ENCODE measurements at places on chromosomes 13 and 19.

DNA sequence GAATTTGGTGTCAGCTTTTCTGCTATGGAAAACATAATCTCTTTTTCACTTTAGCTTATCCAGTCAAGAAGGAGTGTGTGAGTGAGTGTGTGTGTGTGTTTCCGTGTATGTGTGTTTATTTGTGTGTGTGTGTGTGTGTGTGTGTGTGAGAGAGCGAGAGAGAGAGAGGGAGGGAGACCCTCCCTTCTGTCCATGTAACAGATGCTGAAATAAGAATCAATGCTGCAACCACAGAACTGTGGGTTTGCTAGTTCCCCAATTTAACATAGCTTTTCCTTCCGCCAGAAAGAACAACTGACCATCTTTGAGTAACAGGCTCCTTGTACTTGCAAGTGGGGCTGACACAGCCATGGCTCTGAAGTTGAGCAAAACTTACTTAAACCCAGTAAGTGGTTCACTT is 5.2 kb downstream of the LCP1 start:
- DNase-seq = no peak

- DNase-seq = no peak
Observed at GRCh38 chr19:10422046-10422461, 1.7 kb downstream of the PDE4A start.

DNA sequence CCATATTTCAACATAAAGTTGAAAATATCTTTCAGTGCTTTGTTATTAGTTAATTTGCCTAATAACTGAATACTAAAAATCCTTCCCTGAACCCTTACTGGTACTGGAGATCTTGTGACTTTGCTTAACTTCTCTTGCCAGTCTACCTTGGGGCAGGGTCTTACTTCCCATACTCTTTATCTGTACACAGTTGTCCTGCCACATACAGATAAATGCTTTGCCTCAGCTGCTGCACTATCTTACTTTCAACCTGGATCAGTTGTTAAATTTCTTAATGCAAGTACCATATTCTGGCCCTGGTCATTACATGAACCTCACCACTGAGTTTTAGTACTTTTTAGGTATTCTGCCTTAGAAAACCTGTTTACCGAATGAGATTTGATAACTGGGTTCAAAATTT is 107.6 kb downstream of the PIBF1 start:
- no peak for DNase-seq

GRCh38 chr19:8367327-8368001 is 3.5 kb downstream of the ANGPTL4 start:
- DNase-seq = no peak

DNA sequence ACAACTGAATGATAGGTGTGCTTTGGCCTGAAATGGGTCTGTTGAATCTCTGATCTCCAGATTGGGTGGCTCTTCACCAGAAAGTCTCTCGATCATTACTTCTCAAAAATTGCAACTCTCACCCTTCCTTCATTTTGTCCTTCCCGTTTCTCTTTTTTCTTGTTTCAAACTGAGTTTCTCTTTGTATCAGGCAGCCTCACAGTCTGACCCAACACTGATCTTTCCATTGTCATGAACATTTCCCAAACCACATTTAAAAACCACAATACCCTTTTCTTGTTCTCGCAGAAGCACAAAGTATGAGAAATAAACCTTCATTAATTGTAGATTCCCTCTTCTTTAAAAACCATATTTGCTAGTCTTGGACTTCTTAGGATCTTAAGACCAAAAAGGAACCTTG is 33.6 kb upstream of the HMGB1 start:
- no peak for DNase-seq

DNA sequence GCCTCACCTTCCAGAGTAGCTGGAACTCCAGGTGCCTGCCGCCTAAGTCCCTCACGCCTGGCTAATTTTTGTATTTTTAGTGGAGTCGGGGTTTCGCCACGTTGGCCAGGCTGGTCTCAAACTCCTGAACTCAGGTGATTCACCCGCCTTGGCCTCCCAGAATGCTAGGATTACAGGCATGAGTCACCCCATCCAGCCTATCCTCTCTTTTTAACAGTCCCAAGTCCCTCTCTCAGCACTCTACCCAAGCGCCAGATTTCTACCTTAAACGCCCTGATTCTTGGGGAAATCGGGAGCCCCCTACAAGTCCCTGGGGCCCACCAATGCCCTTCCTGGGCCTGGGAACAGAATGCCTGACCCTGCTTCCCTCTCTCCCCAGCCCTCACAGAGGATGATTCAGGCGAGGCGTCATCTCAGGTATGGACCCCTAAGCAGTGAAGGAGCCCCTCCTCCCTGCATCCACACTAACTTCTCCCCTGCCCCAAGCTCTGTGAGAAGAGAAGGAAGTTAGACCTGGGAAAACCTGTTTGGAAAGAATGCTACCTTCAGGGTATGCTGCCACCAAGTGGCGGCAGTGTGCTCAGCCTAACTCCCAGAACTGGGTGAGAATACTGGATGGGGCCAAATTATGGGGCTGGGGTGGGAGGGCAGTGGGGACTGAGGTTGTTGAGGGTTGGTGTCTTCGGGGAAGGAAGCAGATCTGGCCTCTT is 20.8 kb upstream of the EBI3 start:
- DNase-seq = no peak

Measured in cortex of kidney (tissue), 1 donor.